GM12892 (cell line): ENCODE measurements at places on chromosomes 2 and 18.

GRCh38 chr2:262117-262516 lies 1.7 kb downstream of the SH3YL1 start:
- DNase-seq, result no peak

DNA sequence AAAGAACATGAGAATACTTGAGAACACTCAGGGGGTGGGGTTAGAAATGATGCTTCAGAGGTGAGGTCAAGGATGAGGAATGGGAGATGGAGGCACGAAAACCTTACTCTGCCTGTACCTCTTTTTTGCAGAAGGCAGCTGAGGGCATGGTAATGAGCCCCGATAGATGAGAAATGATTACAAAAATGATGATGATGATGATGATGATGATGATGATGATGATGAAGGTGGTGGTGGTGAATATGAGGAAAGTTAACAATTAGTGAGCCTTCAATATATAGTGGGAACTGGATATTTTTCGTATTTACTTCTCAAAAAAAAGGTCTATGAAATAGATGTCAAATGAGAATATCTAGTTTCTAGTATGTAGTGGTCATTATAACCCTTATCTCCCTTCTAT lies 584.3 kb downstream of the EPHA4 start:
- no peak for DNase-seq

DNA sequence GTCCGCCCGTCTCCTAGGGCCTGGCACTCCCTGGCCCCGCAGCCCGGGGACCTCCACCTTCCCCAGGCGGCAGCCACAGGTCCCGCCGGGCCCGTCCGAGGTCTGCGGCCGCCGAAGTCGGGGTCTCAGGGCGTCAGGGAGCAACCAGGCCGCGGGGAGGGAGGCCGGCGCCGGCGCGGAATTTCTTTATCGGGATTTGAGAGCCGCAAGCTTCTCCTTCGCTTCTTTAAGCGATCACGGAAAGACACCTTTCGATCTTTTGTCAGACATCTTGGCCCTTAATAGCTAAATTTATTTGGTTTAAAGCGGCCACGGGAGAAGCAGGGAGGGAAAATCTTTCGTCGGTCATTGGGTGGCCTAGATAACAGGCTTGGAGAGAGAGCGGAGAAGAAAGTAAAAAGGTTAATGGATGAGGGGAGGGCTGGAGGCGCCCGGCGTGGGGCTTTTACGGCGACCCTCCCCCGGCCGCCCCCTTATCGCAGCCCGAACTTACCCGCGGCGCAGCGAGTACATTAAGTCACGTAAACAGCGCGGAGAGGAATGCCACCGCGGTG lies 4.3 kb upstream of the GATA6 start:
- no peak for DNase-seq

DNA sequence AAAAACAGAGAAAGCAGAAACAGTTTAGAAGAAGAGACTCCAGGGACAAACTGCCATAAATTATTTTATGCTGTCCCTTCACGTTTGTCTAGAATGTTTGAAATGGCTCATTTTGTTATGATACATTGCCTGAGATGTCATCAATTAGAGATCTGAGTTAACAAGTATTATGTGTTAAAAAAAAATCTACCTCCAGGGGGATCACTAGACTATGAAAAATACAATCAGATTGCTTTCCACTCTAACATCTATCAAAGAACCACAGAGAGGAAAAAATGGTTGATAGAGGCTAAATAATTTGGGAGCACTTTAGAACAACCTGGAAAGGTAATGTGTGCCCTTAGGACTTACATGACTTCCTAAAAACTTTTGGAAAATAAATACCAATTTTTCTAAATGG lies 103.8 kb upstream of the CCDC150 start:
- DNase-seq, result no peak

- DNase-seq, result no peak
Observed at GRCh38 chr2:121246704-121247255, 38.2 kb downstream of the TFCP2L1 start.

GRCh38 chr18:10012526-10012925 lies 98.7 kb downstream of the VAPA start:
- no peak for DNase-seq

- no peak for DNase-seq
Observed at GRCh38 chr2:238631491-238632180, 204.9 kb downstream of the ASB1 start.

- DNase-seq, result peak; percentile 32
Observed at GRCh38 chr2:54724560-54725342, 1.3 kb downstream of the EML6 start.

DNA sequence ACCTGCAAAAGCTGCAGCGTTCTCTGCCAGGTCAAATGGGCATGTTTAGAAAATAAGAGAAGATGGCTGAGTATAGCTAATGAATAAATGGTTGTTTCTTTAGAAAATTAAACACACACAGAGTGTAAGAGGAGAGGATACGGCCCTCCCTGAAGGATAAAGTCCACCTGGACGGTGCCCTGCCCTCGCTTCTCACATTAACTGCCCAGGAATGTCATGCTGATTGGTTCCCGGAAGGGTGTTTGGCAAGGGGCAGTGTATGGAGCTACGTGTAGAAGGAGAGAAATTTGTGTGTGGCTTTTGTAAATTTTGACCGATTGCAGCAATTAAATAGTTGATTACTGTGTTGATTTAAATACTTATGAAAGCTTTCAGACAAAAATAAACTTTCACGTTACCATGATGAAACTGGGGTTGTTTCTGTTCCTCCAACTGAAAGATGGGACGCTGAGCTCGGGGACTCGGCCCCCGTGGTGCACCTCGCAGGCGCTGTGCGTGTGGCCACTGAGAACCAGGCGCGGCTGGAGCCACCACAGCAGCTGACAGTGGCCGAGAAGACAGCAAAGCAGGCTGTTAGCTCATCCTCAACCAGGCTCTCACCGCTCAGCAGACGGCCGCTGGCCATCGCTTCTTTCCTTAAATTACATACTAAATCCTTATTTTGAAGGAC lies 22.7 kb downstream of the MPPE1 start:
- DNase-seq, result no peak

GRCh38 chr2:67462738-67463496 lies 65.8 kb downstream of the ETAA1 start:
- DNase-seq, result no peak

DNA sequence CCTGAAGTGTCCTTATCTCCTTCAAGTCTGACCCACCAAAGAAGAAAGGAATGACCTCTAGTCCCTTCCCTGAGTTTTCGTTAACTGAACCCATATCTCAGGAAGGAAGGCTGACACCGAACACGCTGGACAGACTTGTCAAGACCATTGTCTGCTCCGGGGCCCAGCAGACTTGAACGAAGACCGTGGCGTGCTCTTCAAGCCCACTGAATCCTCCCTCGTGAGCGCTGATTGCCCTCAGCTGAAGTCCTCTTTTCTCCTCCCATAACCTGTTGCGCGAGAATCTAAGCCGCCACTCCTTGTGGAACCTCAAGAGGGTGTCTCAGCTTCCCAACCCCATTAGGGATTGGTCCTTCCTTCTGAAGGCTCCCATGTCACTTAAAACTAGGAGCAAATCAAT lies 634 bp upstream of the CNDP1 start:
- no peak for DNase-seq

DNA sequence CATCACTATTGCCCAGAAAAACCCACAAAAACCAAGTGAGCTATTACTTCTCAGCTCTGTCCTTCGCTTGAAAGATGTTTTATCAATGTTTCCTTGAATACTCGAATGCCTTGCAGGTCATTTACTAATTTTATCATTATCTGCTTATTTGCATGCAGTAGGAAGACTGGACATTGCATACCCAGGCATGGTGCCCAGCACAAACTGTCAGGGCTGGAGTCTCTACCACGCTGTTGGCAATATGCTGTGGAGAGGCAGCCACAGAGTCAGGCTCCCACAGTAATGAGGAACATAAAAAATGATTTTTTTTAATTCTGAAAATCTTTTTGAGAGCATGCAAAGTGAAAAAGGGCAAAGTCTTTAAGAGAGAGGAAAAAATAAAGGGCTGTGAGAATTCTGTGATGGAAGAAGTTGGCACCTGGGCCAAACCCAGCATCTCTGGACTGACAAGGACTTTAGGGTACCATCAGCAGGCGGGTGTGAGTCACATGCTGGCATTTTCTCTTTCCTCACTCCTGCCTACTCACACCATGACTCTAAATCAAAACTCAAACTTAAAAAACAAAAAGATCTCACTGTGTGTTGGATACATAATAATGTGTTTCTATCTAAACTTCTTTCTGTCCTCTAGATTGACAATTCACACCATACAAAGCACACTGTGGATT lies 709.8 kb upstream of the FANCL start:
- no peak for DNase-seq

DNA sequence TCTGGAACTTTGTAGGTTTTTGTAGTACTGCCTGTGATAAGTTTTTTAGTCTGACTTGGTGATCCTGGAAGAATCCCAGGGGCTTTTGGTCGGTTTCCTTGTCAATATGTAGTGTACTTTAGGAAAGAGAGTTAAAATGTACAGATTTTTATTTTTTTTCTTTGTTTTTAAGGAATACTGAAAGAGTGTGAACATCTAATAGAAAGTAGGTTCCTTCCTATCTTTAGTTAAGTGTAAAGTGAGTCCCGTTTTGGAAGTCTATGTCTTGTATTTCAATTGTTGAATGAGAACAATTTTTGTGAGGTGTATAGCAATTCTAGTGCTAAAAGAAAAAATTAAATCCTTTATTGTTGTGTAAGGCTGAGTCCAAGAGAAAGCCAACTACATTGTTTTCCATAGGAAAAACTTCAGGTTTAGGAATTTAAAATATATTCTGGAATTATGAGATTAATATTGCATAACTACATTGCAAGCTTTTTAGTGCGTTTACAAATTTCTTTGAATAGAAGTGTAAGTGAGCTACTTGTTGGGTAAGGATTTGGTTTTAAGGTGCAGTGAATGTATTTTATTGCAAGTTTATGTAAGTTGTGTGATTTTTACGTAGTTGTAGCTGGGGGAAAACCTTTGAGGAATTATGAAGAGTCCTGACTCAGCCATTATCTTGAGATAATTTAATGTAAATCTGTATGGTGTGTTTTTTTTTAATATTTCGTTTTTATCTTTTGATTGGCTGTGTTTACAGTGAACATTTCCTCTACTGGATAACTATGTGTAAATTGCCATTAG lies 1.7 kb downstream of the VAPA start:
- DNase-seq, result no peak

- no peak for DNase-seq
Observed at GRCh38 chr2:192203876-192204275, 9.1 kb upstream of the TMEFF2 start.

DNA sequence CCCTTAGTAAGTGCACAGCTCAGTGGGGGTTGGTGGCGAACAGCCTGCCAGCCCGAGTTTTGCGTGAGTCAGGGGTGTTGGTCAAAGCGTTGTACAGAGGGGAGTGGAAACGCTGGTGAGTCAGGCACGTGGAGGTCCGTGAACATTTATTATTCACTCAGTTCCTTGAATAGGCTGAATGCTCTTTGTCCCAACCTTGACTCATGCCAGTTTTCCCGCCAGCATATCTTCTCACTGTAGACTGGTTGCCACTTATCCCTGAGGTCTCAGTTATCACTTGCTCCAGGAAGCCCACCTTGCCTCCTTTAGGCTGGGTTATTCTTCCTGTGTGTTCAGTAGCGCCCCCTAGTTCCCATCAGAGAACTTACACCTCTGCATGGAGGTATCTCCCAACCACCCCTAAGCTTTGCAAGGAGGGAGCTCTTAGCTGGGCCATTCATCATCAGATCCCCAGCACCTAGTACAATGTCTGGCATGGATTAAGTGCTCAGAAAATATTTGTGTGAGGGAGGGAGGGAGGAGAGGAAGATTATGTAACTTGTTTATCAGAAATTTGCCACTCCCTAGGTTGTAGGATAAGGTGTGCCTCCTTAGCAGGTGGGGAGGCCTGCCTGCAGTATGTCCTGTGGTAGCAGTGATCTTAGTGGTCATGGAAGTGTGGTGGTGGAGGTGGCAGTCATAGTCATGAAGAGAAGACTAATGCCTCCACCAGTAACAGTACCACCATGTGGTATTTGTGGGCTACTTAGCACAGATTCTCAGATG lies 72.1 kb downstream of the CABLES1 start:
- no peak for DNase-seq

GRCh38 chr18:9825571-9826073 lies 60.2 kb upstream of the TXNDC2 start:
- no peak for DNase-seq

DNA sequence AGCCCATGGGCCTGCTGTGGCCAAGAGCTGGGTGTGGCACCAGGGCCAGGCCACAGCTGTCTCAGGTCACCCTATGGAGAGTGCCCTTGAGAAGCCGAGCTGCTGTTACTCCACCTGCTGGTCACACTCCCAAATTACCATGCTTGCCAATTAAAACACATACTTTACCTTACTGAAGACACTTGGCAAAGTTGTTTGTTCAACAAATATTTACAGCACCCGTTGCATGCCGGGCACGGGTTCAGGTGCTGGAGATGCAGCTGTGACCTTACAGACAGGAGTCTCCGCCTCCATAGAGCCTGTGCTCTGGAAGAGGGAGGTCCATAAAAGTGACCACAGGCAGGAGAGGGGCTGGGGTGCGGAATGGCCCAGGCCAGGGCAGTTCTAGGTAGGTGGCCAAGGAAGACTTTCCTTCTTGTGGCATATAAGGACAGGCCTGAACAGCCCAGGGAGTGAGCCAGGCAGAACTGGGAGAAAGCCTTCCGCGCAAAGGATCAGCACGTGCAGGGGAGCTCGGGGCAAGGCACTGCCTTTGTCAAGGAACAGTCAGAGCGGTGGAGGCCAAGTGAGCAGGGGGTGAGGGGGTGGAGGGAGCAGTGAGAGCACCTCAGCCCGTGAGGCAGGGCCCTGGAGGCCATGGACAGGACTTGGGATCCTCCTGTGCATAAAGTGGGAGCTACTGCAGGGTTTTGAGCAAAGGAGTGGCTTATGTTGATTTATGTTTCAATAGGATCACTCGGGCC lies 23.6 kb upstream of the RBM44 start:
- DNase-seq, result peak; percentile 46

- DNase-seq, result no peak
Observed at GRCh38 chr2:41062336-41062735, 610.4 kb upstream of the SLC8A1 start.

GRCh38 chr2:117770730-117771129 lies 43.8 kb upstream of the DDX18 start:
- no peak for DNase-seq

DNA sequence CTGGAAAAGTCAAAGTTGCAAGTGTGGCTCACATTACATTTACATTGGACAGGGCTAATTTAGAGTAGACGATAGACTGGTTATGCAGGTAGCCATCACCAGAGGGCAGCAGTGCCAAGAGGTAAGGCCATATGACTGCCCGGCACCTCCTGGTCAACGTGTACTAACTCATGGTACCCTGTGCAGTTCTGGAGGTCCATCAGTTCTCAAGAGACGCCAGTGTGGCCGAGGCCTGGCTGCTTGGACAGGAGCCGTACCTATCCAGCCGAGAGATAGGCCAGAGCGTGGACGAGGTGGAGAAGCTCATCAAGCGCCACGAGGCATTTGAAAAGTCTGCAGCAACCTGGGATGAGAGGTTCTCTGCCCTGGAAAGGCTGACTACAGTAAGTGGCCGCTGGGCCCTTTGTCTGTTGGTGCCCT lies 65.8 kb upstream of the EML6 start:
- DNase-seq, result no peak

GRCh38 chr2:160367887-160368286 lies 125.7 kb downstream of the RBMS1 start:
- no peak for DNase-seq
